Activated T-cell treated with anti-CD3 and anti-CD28 coated beads for 4 hours (primary cell): ENCODE measurements at places on chromosomes 7 and 10.

DNA sequence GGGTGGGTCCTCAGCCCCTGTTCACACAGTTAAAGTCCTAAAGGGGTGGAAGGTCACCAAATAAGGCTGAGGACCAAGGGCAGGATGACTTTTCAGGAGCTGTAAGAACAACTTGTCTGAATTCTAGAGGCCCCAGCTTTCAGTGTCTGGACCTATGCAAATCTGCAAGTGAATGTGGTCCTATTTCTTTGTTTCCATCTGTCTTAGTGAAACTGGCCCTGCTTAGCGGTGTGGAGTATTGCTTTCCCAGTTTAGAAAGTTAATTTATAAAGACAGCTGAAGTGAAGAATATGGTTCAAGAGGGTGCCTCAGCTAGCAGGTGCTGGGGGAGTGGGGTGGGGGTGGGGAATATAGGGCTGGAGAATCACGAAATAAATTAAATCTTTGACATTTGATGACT, 40.1 kb downstream of the HHEX start:
- no peak for DNase-seq

GRCh38 chr7:81331061-81332018, 412.5 kb upstream of the SEMA3C start:
- DNase-seq = no peak

- DNase-seq = no peak
Observed at GRCh38 chr10:126872768-126873167, 32.5 kb upstream of the DOCK1 start.

- DNase-seq = no peak
Observed at GRCh38 chr7:83306502-83306901, 143.8 kb upstream of the PCLO start.

- no peak for DNase-seq
Observed at GRCh38 chr7:44259547-44260457, 59.0 kb downstream of the YKT6 start.

- no peak for DNase-seq
Observed at GRCh38 chr10:26780106-26780792, 80.5 kb downstream of the ABI1 start.

- no peak for DNase-seq
Observed at GRCh38 chr10:122054048-122055025, 65.4 kb downstream of the TACC2 start.

GRCh38 chr7:34756025-34756437, 98.0 kb downstream of the NPSR1 start:
- no peak for DNase-seq

DNA sequence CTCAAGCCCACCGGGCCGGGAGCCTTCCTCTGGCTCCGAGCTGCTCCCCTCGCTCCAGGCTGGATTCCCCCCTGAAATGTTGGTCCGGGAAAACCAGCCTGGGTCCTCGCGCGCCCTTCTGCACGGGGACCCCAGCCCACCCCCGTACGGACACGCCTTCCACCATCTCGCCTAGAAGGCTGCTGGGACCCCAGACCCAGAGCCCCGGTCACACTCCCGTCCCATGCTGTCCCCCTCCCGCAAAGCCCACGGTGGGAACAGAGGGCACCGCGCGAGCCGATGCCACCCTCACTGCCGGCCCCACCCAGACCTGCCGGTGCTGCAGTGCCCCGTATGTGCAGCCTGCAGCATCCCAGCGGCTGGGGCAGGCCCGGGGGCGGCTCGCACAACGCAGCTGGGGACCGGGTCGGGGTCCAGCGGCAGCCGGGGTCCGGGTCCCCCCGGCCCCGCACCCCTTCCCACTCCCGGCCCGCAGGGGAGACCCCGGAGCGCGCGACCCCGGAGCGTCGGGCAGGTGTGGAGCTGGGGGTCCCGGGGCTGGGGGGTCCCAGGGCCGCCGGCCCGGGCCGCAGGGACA, 871 bp downstream of the SPOCK2 start:
- DNase-seq = no peak

- DNase-seq = no peak
Observed at GRCh38 chr10:35092851-35093250, 2.7 kb upstream of the CUL2 start.

GRCh38 chr10:87552248-87552929, 47.7 kb downstream of the MINPP1 start:
- DNase-seq = no peak

DNA sequence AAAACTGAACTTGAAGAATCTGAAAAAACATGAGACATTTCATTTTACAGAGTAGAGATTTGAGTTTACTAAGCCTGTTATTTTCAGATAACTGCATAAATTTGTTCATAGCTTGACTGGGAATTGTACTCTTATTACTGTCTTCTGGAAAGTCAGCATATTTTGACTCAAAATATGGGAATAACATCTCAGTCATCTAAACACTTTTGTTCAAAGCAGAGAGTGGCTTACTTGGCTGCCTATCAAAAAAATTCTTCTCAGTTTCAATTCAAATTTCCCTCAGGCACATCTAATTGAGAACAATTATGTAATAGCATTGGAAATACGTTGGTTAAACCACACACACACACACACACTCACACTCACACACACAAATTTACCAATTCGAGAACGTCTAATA, 384.6 kb downstream of the ARL4A start:
- no peak for DNase-seq

DNA sequence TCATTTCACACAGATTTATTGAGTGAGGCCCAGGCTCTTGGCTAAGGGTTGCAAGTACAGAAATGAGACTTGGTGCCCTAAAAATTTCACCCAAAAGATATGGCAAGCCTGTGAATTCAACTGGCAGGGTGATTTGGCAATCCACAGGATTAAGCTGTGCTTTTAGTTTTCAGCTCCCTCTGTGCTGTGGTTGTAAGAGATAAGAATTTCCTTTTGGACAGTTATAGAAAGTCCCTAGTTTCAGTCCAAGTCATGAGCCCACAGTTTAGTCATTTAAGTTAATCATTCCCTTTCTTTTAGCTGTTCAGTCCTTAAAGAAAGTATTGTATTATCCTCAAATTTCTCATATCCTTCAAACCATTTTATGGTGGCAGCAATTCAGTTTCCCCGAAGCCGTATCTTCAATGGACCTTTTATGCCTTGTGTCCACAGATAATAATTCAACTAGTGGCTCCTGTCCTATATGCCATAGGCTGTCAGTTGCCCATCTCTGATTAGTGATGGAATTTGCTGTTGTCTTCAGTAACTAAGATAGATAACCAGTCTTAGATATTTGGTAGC, 73.4 kb upstream of the NAMPT start:
- no peak for DNase-seq

GRCh38 chr10:94462130-94462529, 59.8 kb downstream of the TBC1D12 start:
- DNase-seq = no peak

DNA sequence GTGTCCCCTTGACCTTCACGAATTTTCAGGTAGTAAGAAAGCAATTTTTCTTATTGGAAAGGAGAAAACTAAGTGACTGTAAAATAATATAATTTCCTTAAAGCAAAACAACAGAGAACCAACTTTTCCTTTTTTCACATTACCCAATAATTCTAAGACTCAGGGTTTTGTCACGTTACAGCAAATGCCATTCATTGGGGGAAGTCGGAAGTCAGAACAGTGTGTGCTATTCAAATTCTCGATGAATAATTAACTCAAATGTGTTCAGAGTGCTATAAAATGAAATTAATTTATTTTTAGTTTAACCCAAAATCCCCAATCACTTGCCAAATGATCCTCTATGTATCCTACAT, 40.0 kb downstream of the DIP2C start:
- no peak for DNase-seq

GRCh38 chr7:37604078-37604477, 79.5 kb upstream of the GPR141 start:
- no peak for DNase-seq

GRCh38 chr7:22425361-22425760, 68.4 kb upstream of the RAPGEF5 start:
- DNase-seq = no peak

DNA sequence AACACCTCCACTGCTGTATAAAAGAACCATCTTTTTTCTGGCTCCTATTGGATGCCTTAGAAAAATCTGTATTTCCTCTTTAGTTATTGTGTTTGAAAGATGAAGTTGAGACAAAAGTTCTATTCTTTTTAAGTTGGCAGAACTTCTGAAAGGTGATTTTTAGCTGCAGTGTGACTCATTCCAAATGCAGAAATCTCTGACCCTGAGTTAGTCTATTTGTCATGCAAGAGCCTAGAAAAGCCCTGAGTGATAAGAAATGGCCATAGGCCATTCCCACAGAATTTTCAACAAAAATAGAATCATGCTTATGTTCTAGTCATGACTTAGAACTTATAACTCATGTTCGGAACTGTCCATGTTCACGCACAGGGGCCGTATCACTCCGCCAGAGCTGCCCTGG, 89.1 kb downstream of the EGFR start:
- DNase-seq = no peak

- no peak for DNase-seq
Observed at GRCh38 chr7:19715499-19715898, 6.7 kb upstream of the POLR1F start.

DNA sequence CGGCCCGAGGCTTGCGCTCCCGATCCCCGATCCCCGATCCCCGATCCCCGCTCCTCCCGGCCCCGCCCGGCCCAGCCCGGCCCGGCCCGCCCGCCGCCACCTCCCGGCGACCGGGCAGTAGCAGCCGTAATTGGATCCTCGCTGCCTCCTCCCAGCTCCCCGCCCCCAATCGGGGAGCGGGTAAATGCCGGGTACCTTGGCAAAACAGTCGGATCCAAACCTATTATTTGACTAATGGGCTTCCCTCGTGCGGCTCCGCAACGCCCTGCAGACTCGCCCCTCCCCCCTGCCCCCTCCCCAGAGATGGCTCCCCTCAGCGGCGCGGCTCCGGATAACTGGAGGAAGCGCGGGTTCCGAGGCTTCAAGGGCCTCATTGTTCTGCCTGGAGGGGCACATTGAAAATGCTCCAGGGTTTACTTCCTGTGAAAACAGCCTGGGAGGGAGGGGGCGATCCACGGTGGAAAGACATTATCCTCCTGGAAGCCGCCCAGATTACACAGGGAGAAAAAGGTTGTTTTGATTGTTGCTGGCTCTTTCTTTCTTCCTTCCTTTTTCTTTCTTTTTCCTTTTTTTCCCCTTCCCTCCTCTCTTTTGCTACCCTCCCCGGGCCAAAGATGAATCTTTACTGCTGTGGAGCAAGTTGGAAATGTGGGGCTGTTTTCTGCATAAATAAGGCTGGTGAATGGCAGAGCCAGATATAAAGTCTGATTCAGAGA, 94.7 kb upstream of the ZMIZ1 start:
- DNase-seq = peak; percentile 19

GRCh38 chr10:124677749-124678556, 66.2 kb downstream of the FAM53B start:
- no peak for DNase-seq

DNA sequence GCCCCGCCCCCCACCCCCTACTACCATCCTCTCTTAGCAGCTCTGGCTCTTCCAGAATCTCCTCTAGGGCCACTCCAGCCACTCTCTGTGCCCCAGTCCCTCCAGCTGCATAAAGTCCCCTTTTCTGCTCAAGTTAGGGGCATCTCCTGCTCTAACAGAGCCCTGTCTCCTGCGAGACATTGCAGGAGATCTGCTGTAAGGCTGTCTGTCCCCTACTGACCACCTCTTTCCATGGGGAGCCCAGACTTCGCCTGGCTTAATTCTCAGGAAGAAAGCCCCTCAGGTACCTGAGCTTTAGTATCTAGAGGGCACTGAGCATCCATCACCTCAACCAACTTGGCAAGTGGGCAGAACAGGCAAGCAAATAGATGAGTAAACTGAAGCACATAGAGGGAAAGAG, 200.7 kb upstream of the ZMIZ1 start:
- no peak for DNase-seq

- DNase-seq = no peak
Observed at GRCh38 chr7:158083526-158084310, 503.9 kb downstream of the PTPRN2 start.
